ENCODE measurements at places on chromosomes 6 and 20. TPM values are rescaled to one million over a fixed set of nuclear protein-coding genes. Genes with fewer than 3 reads are reported as not detected.

ZNF831 gene
- 0.18 TPM for polyA plus RNA-seq

LPA gene
- not detected for polyA plus RNA-seq

SLC22A3 gene
- 11.3 TPM for polyA plus RNA-seq

KCNK15 gene
- 5.3 TPM for polyA plus RNA-seq

PRPF6 gene
- polyA plus RNA-seq = 37.2 TPM

ZNF165 gene
- 1.0 TPM for polyA plus RNA-seq

ARHGAP40 gene
- 0.06 TPM for polyA plus RNA-seq

IP6K3 gene
- 0.24 TPM for polyA plus RNA-seq

TMEM170B gene
- polyA plus RNA-seq = 2.3 TPM

Data from adipose tissue (tissue), 3 donors.